ENCODE measurements at places on chromosomes 2 and 18.

GRCh38 chr2:172647439-172647838, 88.2 kb upstream of the RAPGEF4 start:
- DNase-seq, result no peak

GRCh38 chr2:174341293-174341994, 6.7 kb downstream of the SP9 start:
- peak; percentile 88 for DNase-seq

DNA sequence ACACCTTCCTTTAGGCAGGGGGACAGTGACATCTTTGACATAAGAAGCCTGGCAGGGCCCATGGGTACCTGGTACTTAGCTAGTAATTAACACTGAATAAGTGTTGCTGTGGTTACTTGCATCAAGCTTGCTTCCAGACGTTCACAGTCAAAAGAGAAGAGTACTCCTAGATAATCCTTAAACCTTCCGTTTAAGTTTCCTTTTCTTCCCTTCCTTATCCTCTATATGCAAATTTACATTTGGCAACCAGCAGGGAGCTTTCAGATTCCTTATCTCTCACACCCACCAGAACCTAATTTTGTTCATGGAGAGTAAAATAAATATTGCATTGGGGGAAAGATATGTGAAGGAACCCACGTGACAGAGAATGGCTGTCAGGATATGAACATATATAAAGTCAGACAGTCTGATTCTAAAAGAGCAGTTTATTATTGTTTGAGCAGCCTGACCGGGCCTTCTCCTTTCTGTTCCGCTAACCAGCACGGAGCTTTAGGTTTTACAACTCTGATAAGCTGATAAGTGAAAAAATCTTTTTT, 7.8 kb upstream of the RAB31 start:
- no peak for DNase-seq

GRCh38 chr2:190637281-190637734, 11.6 kb upstream of the NAB1 start:
- DNase-seq, result no peak

DNA sequence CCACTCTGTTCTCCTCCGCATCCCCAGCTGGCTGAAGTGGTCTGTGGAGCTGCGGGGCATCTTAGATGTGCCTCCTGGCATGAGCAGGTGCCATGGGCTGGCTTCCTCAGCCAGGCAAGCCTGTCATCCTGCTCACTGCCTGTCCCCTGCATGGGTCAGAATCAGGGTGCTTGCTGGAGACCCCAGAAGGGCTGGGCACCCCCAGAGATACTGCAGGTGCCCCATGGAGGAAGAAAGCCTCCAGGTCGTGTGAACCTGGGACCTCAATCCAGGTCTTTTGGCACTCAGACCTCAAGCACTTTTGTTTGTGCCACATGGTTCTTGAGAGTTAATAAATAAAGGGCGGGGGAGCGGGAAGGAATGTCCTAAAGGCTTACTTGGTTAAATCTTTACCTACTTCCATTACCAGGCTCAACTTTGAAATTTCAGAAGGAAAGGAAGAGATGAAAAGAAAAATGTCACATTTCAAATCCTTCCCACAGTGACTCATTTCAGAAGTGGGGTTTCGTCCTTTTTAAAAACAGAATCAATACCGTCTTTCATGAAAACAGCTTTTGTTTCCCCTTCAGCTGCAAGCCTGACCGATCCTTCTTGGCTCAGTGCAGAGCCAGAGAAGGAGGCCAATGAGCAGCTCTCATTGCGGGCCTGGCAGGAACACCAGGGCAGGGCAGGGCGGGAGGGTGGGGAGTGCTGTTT, 69.9 kb downstream of the RHOB start:
- DNase-seq, result no peak

- DNase-seq, result no peak
Measured at GRCh38 chr18:61887838-61888237, 5.0 kb downstream of the RNF152 start.

DNA sequence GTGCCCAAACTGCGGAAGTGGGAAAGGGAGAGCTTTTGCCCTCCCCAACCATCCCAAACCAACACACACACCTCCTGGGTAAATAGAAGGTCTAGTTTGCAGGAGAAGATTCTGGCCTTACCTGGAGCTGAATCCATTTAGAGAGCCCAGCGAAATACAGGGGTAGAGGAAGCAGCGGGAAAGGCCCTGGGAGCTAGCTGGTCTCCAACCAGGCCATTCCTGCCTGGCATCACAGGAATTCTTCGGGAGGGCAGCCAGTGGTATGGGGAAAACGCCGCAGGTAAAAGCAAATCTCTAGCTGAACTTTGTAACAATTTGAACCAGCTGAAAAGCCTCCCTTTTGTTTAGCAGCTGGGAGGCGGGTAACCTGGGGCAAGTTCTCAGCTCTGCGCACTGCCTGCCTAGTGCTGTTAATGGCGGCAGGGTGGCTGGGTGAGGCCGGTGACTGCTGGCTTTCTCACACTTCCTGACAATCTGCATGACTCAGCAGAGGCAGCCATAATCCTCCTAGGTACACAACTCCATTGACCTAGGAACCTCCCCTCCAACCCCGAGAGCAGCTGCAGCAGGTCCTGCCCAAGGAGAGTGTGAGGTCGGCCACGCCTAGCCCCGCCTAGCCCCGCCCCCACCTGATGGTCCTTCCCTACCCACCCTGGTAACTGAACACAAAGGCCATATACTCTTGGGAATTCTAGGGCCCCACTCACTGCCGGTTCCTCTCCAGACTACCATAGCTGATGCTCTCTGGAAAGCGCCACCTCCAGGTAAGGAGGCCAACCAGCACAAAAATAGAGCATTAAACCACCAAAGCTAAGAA, 483.8 kb upstream of the REG3G start:
- DNase-seq, result no peak

GRCh38 chr18:32669549-32670165, 103.2 kb downstream of the KLHL14 start:
- DNase-seq, result no peak

DNA sequence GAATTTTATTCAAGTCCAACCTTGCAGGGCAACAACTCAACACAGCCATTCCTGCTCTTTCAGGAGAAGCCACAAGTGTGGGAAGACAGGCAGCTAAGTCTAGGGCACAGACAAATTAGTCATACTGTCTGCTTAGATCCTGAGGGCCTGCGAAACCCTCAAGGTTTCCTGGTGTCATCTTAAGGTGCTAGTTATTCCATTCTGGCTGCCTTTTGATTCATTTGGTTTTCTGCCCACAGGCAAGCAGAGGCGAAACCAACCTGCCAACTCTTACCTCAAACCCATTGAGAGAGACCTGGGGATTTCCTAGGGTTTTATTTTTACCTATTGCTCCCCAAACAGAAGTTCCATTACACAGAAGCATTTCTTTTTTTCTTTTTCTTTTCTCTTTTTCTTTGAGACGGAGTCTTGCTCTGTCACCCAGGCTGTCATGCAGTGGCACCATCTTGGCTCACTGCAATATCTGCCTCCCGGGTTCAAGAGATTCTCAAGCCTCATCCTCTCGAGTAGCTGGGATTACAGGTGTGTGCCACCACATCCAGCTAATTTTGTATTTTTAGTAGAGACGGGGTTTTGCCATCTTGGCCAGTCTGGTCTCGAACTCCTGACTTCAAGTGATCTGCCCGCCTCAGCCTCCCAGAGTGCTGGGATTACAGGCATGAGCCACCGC, 23.7 kb upstream of the SCYGR1 start:
- DNase-seq, result peak; percentile 79

DNA sequence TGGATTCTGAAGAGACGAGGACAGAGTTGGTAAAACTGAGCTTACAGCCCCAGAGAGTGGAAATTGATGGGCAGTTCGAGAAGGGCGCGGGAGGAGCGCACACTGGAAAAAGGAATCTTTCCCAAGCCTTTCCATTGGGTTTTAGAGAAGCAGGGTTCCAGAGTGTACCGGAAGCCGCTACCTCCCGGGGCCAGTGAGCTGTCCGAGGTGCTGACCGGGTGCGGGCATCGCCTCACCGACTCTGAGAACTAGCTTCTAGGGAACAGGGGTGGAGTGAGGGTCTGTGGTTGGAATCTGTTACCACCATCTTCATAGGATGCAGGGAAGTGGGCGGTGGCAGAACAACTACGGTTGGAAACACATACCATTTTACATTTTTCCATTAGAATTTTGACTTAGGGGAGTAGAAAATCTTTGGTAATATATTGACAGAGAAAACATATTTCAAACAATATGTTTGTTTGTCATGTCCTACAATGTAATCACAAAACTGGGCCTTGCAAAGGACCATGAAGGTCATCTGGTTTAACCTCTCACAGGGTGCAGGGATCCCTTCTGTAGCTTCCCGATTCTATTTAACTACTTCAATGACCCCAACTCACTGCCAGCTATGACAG, 724 bp downstream of the NMS start:
- DNase-seq, result no peak

- no peak for DNase-seq
Measured at GRCh38 chr2:46569061-46569560, 89.7 kb downstream of the TMEM247 start.

GRCh38 chr2:96402591-96402990, 67.0 kb downstream of the NCAPH start:
- DNase-seq, result no peak

- no peak for DNase-seq
Measured at GRCh38 chr2:102632380-102633175, 13.2 kb downstream of the SLC9A2 start.

DNA sequence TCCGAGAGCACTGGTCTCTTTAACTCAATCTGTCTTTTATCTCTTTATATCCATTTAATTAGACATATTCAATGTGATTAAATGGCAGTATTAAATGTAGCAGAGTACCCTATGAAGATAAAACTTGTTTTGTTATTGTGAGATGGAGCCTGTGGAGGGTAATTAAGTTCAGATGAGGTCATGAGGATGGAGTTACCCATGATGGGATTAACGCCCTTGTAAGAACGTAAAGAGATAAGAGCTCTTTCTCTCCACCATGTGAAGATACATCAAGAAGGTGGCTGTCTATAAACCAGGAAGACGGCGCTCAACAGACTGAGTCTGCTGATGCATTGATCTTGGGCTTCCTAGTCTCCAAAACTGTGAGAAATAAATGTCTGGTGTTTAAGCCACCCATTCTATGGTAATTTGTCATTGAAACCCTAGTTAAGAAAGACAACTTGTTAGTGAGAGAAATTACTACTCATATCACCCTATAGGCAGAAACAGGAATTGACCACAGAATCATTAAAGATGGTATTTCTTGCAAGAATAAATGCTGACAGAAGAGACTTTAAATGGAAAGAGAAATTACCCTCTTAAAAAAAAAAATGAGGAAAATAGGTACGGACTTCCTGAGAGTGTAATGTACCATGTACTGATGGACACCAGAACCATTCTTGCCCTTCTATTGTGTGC, 738.7 kb upstream of the CHAC2 start:
- DNase-seq, result no peak

- DNase-seq, result no peak
Measured at GRCh38 chr2:18046017-18046416, 167.6 kb downstream of the KCNS3 start.

DNA sequence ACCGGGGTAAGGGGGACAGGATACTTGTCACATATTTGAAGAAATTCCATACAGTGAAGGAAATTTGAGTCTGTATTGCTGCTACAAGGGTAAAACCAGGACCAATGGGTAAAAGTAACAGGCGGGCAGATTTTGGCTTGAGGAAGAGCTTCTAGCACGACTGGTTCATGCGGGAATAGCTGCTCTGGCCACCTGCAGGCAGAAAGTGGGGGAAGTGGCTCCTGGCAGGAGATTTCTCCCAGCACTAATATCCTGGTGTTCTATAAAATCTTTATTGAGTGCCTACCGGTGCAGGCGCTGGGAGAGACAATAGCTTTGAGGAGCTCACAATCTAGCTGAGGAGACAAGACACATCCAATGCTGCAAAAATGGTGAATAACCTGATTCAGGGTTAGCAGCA, 198.5 kb downstream of the LOXHD1 start:
- DNase-seq, result no peak

- no peak for DNase-seq
Measured at GRCh38 chr2:231187736-231188505, 10.5 kb upstream of the ARMC9 start.

GRCh38 chr18:57801761-57802212, 1.3 kb downstream of the ATP8B1 start:
- no peak for DNase-seq

DNA sequence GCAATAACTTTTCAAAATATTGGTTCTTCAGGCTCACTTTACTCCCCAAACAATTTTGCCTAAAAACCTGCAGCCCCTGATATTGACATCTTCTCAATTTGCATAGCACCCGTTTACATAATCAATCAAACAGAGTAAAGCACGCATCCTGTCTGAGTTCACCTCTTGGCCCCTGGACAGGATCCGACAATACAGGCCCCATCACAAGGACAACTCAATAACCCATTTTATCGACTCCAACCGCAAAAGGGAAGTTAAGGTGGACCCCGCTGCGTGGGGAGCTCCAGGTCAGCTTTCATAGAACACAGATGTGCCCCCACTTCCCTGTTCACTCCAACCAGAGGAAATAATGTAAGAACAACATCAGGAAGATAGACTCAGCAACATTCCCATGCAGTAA, 44.7 kb downstream of the TTC32 start:
- DNase-seq, result no peak

GRCh38 chr2:240911641-240912265, 5.6 kb downstream of the CROCC2 start:
- no peak for DNase-seq

DNA sequence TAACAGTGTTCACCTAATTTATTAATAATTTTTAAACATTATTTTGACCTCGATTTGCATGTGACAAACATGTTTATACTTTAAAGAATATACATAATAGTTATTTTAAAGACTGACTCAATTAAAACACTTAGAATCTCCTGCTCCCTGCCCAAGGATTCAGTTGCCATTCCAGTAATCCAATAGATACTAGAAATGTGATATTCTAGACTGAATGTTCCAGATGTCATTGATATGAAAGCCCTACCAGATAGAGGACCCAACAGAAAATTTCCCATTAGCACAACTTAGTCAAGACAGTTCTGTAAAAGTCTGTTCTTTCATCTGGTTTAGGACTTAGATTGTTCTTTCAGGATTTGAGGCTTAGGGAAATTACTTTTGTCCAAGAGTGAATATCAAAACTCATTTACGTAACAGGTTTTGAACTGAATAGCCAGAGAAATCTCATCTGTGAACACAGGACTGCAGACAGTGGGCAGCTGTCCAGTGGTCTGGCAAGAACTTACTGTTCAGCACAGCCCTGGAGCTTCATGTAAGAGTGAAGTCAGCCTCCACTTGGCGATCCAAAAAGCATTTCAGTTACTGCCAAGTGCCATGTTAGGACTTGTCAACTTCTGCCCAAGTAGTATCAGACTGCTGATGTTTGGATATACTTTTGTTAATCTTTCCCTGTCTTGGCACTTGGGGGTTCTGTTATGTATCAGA, 77.5 kb downstream of the OSBPL6 start:
- DNase-seq, result no peak

- DNase-seq, result no peak
Measured at GRCh38 chr2:182726473-182726872, 10.4 kb downstream of the DNAJC10 start.

- DNase-seq, result no peak
Measured at GRCh38 chr2:240138254-240138984, 2.0 kb downstream of the OTOS start.

GRCh38 chr2:65057391-65058052, 1.3 kb downstream of the CEP68 start:
- peak; percentile 69 for DNase-seq

- no peak for DNase-seq
Measured at GRCh38 chr2:52475590-52475989, 1292.0 kb upstream of the CHAC2 start.

All from stimulated activated CD4-positive, alpha-beta T cell treated with anti-CD3 and anti-CD28 coated beads, Interleukin-4, amount 100 ng/mL, for 24 hours (primary cell).